ENCODE measurements at places on chromosomes 3 and 15.

DNA sequence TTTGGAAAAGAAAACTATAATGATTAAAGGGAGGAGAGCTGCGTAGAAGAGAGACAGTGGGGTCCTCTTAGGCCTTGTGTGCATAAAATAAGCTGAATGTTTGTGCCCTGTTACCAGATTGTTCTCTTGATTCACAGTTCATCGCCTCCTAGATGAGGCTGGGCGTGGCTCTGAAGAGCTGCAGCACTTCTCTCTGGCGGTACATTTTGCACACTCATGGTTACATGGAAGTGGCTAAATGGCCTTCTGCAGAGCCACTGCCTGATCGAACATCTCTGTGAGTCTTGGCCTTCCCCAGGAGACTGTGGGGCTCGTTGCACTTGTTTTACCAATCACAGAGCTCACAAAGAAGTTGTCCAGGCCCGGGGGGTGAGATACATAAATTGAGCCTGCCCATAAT is 208.8 kb downstream of the GABRG3 start:
- DNase-seq: no peak

DNA sequence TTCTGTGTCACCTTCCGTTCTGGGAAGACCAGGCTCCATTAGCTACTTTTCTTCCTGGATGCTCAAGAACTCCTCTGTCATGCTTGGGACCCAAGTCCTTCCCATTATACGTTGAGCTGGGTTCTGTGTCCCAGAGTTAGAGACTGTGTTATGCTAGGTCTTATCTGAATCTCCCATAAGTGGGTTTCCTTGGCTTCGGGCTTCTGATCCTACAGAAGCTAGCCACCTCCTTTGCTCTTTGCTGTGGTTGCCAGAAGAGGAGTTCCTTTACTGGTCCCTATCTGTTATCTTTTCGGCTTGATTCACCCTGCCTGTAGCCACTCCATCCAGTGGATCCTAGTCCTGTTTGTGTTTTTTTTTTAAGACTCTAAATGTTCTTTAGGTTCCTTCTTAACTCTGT is 38.0 kb downstream of the TYRO3 start:
- DNase-seq: no peak

DNA sequence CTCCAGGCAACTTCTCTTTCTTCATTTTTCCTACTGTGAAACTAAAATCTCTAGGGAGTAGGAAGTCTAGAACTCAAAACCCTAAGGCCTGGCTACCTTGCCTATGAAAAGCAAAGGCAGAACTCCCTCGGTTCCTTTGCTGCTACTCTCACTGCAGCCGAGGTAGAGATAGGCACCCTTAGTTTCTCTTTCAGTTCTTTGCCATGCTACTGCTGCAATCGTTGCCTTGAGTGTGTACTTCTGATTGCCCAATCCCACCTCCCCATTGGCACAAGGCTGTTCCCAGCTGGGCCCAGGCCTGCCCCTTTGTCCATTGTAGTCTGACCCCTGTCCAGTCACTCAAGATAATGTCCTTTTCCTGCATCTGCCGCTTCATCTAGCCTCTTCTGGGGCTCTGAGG is 92.3 kb upstream of the MRPS22 start:
- no peak for DNase-seq

DNA sequence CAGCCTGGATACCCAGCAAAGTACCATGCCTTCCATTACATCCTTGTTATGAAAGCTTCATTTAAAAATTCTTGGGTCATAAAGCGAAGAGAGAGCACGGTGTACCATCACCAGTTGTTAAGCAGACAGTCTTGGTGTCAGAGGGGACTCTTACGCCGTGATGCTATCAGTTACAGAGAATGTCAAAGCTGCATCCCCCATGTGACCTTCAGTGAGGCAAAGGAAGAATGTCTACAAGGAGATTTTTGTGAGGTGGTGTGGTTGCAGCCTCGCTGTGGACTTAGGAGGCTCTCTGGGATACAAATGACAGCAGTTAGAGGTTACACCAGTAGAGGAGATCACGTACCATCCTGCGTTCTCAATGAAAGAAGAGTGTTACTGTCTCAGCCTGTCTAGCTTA is 278.3 kb downstream of the FEZF2 start:
- no peak for DNase-seq

DNA sequence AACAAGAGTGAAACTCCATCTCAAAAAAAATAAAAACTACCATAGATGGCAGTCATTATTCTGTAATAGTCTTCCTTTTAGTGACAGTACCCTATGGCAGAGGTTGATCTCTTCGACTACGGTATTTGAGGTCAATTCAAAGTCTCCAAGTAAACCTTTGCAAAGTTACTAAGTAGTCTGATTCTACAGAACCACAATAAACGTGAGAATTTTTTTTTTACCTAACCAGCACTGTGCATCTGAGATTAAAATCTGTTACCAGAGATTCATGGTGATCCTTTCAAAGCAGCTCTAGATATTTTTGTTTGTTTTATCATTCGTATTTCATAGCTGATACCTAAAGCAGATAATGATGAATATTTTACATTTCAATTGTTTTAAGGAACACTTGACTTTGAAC is 86.6 kb upstream of the CHD2 start:
- no peak for DNase-seq

DNA sequence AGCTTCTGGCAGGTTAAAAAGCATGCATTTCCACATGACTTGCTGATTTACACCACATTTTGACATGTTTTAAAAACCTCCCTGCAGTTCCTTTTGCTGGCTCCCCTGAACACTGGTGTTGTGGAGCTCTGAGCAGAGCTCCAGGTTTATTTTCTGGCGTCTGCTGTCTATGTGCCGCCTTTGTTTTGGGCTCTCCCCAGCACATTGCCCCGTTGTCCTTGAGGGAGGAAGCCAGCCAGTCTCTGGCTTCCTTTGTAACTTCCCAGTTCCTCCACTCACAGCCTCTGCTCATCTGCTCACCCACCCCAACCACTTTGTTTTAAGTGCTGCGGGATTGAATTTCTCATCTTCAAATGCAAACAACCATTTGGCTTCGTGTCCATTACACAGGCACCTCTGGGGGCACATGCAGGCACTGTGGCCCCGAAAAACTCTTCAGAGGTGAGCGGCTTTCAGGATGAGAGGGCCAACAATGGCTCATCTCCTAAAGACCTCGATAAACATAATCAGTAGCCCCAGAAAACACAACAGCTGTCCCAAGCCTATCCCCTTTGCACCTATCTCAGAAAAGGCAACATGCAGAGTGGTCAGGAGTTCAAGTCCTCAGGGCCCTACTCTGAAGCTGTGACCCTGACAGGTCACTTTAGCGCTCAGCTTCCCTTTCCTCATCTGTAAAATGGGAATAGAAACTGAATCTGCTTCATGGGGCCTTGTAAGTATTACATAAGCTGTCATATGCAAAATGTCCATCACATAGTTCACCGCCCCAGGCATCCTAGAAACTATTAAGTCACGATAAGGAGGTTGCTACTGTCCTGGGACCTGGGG is 1.3 kb upstream of the MEF2A start:
- DNase-seq: no peak

DNA sequence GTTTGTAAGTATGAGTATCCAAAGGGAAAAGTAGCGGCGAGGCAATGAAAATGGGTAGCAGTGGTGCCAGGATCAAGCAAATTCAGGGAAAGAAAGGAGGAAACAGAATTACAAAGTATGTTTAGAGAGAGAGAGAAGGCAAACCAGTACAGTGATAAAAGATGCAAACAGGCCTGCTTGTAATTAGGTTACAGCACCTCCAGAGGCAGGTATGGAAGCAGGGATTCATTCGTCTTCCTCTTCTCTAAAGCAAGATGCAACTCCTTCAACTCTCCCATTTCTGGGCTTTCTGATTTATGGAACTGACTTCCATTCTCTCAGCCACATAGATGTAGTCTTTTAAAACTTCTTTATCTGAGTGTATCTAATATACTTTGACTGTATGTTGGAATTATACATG is 68.0 kb downstream of the CRYBG3 start:
- DNase-seq: no peak

DNA sequence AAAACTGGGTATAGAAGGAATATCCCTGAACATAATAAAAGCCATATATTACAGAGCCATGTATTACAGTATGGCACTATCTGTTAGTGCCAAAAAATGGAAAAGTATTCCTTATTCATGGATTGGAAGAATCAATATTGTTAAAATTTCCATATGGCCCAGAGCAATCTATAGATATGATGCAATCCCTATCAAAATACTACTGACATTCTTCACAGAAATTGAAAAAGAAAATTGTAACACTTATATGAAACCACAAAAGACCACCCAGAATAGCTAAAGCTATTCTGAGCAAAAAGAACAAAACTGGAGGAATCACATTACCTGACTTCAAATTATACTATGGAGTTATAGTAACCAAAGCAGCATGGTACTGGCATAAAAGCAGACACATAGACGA is 218.8 kb downstream of the PLCL2 start:
- no peak for DNase-seq

DNA sequence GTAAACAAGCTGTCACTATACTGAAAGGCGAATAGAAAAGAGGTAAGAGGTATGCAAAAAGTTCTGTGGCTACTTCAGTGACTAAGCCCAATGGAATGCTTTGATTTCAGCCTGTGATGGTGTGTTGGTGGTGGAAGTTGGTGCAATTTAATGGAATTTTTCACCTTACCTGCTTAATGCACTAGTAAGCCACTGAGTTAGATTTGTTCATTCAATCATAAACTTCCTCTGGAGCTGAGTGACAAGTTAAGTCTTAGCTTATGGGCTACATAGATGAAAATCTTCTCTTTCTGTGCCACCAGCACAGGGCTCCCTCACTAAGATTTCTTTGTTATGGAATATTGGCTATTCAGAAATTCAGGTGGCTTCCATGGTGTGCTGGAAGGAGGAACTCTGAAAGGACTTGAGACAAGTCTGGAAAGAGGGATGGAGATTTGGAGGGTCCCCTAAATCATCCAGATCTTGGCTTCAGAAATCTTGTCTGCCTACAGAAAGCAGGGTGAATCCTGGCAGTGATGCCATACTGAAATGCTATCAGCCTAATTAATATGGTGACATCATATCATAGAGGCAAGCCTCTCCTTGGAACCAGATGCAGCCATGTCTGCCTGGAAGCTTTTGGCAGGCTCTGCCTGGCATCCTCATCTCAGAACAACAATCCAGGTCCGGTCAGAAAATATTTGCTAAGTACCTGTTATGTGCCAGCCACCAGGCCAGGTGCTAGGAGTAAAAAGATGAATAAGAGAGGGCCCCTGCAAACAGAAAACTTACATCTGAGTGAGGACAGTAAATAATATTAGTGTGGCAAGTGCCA is 8.1 kb upstream of the GAP43 start:
- DNase-seq: no peak

GRCh38 chr15:58595516-58596263 is 153.8 kb downstream of the ADAM10 start:
- DNase-seq: no peak

DNA sequence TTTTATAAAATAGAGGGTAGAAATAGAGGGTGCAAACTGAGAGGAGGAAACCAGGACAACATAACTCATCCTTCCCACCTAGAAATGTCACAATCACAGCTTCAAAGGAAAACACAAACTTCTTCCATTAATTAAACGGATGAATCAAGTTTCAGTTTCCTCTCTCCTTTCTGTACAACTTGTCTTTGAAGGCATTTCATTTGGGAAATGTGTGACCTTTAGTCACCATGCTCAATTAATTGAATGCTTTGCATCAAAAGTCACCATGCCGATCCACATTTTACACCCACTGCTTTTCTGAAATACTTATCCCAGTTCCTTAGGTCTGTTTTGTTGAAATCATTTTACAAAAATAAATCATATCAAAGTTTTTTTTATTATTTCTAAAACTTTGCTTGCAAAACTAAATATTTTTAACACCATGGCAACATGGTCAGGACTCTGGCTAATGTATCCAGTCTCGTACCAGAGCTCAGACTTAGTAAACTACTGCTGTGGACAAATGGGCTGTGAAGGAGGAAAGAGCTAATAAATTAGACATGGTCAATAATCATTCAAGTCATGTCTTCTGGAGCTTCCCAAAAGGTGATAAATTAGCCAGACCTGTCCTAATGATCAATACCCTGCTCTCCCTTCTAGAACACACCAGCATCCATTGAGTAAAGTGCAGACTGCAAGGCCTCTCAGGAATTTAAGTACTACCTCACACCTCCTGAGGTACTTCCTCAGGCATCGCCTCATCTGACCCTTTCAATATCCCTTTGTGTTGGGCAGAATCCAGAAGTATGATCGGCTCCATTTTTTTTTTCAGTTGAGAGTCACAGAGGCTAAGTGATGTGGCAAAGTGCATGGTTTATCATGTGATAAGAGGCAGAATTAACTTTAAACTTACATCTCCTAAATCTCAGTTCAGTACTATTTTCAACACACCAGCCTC is 161.3 kb downstream of the GREM1 start:
- DNase-seq: no peak

- no peak for DNase-seq
Measured at GRCh38 chr15:68638953-68639515, 60.2 kb downstream of the CORO2B start.

- no peak for DNase-seq
Measured at GRCh38 chr3:18308096-18308650, 117.0 kb downstream of the SATB1 start.

- no peak for DNase-seq
Measured at GRCh38 chr15:100981086-100981485, 61.9 kb downstream of the LRRK1 start.

DNA sequence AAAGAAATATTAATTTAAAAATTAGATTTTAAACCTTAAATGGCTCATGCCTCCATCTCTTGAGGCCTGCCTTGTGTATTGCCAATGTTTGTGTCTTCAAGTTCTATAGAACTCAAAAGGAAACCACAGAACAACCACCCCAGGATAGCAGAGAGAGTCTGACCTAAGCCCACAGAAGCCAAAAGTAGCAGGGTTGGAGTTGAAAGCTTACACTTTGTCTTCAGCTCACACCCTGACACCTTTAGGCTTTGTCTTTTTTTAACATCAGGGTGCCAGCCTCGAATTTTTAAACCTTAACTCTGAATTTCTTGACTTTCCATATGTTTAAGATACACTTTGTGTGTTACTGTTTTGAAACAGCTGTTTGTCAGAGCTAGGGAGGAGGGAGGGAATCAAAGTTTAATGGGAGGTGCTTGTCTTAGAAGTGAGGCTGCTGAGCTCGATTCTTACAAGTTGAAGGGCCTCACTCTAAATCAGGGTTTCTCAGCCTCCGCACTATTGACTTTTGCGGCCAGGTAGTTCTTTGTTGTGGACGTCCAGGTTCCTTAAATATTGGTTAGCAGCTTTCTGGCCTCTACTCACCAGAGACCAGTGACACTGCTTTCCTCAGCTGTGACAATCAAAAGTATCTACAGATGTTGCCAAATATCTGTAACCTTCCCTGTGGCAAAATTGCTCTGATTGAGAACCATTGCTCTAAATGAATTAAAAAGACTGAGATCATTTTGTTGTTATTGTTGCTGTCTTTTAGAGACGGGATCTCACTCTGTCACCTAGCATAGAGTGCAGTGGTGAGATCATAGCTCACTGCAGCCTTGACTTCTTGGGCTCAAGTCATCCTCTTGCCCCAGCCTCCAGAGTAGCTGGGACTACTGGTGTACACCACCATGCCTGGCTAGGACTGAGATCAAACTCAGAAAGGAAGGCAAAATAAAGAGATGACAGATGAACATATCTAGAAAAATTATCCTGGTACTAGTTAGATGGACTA is 139.2 kb upstream of the EOMES start:
- DNase-seq: no peak
